ENCODE measurements at places on chromosomes 1 and 21. TPM values are rescaled to one million over a fixed set of nuclear protein-coding genes. Genes with fewer than 3 reads are reported as not detected.

Gene CD5L
- not detected for total RNA-seq

Gene DMAP1
- 51.4 TPM for total RNA-seq

Gene IGFN1
- 1.3 TPM for total RNA-seq

- DNase-seq: no peak
Observed at GRCh38 chr1:221994939-221995338, 253.1 kb upstream of the DUSP10 start.

Gene ARHGAP29
- total RNA-seq: 88.0 TPM

- no peak for DNase-seq
Observed at GRCh38 chr1:6998267-6998666, 213.0 kb downstream of the CAMTA1 start.

Gene SPRTN
- 15.2 TPM for total RNA-seq

Gene FALEC
- total RNA-seq: 2.2 TPM

DNA sequence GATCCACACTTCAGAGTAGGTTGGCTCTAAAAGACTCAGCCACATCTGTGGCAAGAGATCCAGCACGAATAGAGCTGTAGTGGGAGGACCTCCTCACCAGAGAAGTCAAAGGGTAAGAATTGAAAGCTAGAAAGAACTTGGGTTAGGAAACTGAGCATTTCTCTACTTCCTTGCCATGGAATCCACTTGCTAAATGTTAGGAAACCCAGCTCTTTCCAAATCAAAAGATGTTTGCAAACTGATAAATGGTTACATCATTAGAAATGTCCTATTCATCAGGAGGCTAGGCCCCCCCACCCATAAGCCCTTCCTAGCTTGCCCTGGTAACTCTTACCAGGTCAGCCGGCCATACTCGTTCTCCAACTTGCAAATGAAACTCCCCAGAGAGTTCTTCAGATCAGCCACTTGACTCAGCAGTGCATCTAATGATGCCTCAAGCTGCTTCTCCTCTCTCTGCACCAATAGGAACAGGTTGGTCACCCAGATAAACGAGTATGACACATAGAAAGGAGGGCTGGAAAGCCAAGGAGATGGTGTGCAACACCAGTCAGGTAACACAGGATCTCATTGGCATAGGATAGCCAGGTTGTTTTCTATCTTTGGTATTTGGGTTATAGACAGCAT is 1.5 kb downstream of the MED8 start:
- no peak for DNase-seq

DNA sequence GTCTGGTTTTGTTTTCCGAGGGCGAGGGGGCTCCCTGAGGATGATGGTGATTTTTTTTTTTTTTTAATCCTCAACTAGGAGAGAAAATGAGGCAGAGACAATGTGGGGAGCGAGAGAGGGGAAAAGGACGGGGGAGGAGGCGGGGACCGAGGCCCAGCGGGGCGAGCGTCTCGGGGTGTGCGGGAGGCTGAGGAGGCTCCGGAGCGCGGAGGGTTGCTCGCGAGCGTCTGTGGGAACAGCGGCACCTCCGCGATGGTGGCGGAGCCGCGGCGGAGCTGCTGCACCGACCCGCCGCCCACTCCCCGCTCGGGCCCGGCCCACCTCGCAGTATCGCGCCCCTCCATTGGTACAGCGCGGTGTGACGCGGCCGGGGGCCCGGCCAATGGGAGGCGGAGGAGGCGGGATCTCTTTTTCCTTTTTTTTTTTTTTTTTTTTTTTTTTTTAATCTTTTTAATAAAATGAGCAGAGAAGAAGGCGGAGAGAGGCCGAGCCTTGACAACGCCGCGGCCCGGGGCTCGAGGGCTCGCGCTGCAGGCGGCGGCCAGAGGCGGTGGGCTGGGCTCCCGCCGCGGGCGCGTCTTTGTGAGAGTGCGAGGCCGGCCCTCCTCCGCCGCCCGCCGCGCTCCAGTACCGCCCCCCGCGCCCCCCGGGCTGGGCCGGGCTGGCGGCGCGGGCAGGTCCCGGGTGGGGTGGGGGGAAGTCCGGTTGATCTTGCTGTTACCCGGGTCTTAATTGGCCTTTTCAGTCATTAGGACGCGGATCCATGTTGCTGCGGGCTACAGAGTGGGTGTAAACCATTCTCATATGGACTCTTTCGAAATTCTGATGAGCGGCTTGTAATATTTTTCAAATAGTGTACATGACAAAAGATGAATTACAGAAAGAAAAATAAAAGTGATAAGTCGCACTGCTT is at the start of gene RERE:
RERE (minus strand) TSS at position 229 of the 913 bp plus-strand sequence.
- peak; percentile 94 for DNase-seq

GRCh38 chr1:213245260-213245910 is 194.3 kb downstream of the RPS6KC1 start:
- DNase-seq: no peak

Gene RNU1-2
- total RNA-seq: under 0.01 TPM

- DNase-seq: no peak
Observed at GRCh38 chr1:167681451-167682098, 40.2 kb upstream of the MPZL1 start.

DNA sequence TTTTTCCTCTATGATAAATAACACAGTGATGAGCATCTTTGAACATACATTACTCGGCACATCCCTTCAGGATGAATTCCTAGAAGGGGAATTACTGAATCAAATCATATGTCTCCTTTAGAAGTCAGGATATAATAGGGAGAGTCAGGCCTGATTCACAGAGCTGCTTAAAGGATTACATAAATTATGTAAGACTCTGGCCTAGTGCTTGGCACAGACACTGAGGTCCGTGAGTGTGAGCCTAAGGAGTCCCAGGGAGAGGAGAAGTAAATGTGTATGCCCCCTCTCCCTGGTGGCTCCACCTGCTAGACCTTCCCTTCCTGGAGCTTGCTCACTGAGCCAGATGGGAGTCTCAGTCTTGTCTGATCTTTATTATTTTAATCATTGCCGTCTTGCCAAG is 8.6 kb upstream of the FOXE3 start:
- no peak for DNase-seq

- no peak for DNase-seq
Observed at GRCh38 chr21:34986561-34987500, 62.3 kb downstream of the RUNX1 start.

Gene LGALS8
- 70.2 TPM for total RNA-seq

- DNase-seq: peak; percentile 85
Observed at GRCh38 chr1:32753532-32754316, 51.2 kb upstream of the SYNC start.

Gene PCBP3
- total RNA-seq: 13.8 TPM

- DNase-seq: no peak
Observed at GRCh38 chr1:100928128-100928527, 32.2 kb downstream of the SLC30A7 start.

Gene ENTREP3
- 12.1 TPM for total RNA-seq

Gene TEDDM1
- not detected for total RNA-seq

DNA sequence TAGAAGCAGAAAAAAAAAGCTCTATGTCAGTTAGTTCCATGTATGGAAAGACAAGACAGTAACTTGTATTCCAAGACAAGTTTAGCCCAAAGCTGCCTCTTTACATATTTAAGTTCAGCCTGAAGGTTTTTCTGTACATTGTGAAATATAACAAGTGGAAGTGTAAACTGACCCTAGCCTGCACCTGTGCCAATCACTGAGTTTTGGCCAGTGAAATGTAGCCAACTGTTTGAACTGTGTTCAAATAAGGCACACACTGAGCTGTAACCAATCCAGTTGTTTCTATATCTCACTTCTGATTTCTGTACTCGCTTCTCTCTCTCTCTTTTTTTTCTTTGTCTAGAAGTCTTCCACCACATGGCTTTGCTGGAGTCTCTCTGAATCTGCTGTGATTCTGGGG is 1227.1 kb downstream of the NCAM2 start:
- no peak for DNase-seq

- no peak for DNase-seq
Observed at GRCh38 chr1:54255026-54255702, 55.2 kb downstream of the MRPL37 start.

Gene BCAN
- total RNA-seq: not detected

DNA sequence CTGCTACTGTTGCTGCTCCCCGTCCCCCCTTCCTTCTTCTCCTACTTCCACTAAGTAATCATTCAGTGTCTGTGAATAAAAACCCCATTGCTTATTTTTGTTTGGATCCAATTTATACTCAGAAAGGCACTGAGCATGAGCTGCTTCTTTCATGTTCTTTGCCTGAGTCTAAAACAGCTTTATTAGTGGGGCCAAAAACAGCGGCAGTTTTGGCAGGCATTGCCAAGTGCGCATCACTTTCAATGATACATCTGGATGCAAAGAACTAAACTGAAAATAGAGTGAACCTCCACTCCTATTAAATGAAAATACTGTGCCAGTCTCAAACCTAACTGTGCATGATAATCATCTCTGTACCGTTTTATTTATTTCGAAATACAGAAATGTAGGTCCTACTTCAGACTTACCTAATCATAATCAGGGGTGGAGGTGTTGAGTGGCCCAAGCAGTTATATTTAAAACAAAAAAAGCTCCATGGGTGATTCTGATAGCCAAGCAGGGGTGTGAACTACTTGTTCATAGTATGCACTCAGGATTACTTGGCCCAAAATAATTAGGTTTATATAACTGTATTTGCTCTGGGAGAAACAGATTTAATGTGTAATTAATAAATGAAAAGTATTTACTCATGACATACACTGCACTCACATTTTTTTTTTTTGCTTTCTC is 48.4 kb downstream of the NEK7 start:
- DNase-seq: no peak

Gene TRAF3IP3
- 3.6 TPM for total RNA-seq

DNA sequence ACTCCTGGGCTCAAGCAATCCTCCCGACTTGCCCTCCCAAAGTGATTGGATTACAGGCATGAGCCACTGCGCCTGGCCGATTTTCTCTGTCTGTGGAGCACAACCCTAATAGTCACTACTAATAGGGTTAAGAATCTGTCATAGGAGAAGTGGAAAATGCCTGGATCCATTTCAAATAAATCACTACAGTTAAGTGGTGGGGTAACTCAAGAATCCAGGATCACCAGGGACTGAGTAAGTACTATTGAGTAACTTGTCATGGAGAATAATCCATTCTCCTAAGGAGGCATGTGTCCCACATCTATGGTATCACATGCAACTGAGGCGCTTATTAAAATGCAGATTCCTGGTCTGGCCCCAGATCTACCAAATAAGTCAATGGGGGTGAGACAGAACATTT is 53.2 kb downstream of the OPTC start:
- no peak for DNase-seq

DNA sequence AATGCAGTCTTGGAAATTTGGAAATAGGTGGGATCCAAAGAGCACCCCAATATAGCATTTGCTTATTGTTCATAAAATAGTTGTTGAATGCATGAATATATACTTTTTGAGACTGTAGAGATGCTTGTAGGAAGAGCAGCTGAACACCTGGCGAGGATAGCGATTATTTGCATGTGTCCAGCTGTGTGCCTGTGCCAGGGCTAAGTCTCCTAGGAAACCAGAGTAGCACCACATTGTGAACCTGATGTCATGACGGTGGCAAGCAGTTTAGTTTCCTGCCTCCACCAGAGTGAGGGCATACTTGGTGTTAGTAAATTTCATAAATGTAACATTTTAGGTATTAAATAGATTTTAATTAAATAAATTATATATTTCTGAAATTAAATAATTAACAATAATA is 37.3 kb upstream of the IRF2BP2 start:
- no peak for DNase-seq

GRCh38 chr1:200253774-200254495 is 155.9 kb downstream of the ZNF281 start:
- DNase-seq: no peak

GRCh38 chr1:3714814-3715213 is 37.4 kb upstream of the CCDC27 start:
- no peak for DNase-seq

- no peak for DNase-seq
Observed at GRCh38 chr1:47931395-47931794, 65.8 kb downstream of the TRABD2B start.

Gene LDLRAD1
- total RNA-seq: not detected

Gene SLC16A1
- total RNA-seq: 15.4 TPM

Gene DRAXIN
- total RNA-seq: under 0.01 TPM

Gene SLC44A3
- total RNA-seq: 2.1 TPM

DNA sequence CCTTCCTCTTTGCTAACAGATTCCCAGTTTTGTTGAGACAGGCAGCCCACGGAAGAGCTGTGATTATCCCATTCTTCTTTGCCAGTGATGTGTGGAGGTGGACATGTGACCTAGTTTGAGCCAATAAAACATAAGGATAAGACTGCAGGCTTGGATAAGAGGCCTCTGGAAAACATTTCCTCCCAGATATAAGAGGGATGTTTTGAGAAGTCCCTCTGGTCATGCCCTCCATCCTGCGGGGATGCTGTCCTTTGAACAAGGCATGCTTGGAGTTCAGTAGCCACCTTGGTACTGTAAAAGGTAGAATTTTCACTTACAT is 155.7 kb downstream of the TM2D1 start:
- DNase-seq: no peak

DNA sequence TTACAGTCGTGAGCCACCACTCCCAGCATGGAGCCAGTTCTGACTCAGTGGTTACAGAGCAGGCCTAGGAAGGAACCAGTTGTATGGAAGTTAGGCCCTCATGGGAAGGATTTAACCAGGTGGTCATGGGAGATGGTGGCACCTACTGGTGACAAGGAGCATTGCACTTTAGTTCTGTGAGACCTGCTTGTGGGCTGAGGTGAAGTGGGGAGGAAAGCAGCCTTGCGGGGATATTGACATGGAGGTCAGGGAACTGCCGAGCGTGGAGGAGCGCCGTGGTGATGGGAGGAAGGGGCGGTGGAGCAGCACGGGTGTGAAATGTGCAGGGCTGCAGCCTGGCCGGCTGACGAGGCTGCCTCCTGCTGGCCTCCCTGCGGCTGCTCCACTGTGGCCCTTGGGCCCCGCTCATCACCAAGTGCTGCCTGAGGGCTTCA is 100.4 kb downstream of the GALNT2 start:
- DNase-seq: no peak

DNA sequence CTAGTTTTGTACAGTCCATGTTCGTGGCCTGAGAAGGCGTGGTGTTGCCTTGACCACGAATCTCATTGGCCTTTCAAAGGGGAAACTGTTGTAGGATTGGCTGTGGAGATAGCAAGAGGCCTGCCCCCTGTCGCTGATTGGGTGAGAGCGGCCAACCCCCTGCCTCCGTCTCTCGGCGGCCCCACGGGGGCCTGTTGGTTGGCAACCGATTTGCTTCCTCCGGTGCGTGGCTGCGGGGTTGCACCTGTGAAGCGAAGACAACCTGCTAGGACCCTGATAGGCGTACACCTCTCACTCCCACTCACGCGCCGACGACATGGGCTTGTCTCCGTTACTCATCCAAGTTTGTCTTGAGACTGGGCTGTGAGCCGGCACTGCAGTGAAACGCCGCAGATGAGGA is at the start of gene UBE2U:
UBE2U (plus strand) TSS at position 204 of the 400 bp plus-strand sequence. CDS start 428 bp downstream, outside the sequence.
- no peak for DNase-seq

Data from breast epithelium (tissue), 4 donors.